Stimulated activated naive CD4-positive, alpha-beta T cell (primary cell): ENCODE measurements at places on chromosomes 5 and 9.
A peak's percentile ranks its signal among the peaks of the same experiment; 100 is the strongest.

GRCh38 chr5:112419164-112419985 lies at the start of gene EPB41L4A:
TSS of gene EPB41L4A (minus strand) at chr5:112419277. CDS start at chr5:112419039, 238 bp downstream.
- DNase-seq, result no peak

GRCh38 chr9:88814577-88814976 lies 176.7 kb upstream of the S1PR3 start:
- DNase-seq, result no peak

DNA sequence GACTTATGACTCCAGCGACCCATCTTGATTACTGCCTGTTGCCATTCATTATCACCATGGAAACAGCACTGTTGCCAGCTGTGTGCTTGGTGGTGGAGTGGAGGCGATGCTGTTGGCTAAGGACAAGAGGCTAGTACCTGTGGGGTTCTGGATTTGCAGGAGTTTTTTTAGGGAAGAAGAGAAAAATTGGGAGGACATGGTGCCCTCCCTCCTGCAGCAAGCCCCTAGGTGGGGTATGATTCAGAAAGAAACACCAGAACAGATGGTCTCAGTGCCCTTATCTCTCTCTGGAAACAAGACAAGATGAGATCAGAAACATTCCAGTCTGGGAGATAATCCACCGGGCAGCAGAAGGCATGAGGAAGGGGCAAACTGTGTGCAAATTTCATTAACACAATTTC lies 87.8 kb upstream of the TLR4 start:
- DNase-seq, result no peak

DNA sequence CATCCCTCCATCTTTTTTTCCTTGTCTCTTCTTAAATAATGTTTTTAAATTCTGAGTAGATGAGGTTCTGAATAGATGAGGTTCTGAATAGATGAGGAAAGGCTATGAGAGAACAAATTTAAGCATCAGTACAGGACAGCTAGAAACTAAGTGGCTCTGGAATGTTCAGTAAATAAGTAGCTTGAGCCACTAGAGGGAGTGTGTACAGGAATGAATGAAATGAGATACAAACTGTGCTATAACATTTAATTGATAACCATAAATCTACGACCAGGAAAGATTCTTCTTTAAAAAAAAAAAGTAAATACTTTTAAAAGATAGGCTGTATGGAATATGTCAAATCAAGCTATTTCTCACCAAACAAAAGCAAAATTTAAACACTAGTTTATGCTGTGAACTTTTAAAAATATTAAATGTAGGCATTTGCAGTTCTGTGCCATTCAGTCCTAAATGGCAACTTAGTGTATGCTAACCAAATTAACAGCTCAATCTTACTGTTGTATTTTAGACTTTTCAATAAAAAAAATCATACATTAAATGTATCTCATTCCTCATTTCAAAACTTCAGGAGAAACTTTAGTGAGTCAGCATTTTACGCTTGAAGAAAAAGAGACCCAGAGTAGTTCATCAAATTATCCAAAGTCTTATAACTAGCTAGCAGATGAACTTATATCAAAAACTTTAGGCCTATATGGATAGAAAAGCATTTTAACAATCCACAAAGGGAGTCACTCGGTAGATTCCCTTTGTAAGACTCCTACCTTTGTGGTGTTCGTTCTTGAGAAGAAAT lies 70.4 kb upstream of the SNX2 start:
- DNase-seq, result peak; percentile 4

DNA sequence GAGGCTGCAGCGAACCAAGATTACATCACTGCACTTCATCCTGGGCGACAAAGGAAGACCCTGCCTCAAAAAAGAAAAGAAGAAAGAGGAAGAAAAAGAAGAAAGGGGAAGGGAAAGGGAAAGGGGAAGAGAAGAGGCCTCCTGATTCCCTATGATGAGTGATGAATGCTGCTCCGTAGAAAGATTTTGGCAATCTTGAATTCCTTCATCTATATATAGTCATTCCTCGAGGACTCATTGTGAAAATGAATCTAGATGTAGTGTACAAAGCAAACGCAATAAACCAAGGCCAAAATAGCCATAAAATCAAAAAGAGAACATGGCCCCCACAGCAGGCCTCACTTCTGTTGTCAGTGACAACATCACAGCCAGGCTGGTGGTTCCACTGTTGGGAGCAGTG lies 218.0 kb downstream of the DCP2 start:
- no peak for DNase-seq

GRCh38 chr9:83109296-83109695 lies 46.4 kb upstream of the RASEF start:
- DNase-seq, result no peak

DNA sequence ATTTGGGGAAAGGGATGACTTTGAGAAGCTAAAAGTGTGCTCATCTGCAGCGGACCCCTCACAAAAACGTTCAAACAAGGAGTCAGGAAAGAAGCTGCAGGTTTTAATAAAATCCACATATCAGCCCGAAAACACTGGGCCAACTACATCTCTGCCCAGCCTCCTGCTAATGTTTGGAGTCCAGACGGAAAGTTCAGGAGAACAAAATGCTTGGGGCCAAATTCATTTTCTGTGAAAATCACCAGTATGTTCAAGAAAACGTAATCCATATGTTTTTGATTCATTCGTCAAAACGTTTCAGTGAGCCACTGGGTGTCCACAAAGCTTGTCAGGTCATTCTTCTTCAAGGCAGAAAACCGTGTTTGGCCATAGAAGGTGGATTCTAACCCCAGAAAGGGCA lies 87.5 kb upstream of the GAS1 start:
- DNase-seq, result no peak

DNA sequence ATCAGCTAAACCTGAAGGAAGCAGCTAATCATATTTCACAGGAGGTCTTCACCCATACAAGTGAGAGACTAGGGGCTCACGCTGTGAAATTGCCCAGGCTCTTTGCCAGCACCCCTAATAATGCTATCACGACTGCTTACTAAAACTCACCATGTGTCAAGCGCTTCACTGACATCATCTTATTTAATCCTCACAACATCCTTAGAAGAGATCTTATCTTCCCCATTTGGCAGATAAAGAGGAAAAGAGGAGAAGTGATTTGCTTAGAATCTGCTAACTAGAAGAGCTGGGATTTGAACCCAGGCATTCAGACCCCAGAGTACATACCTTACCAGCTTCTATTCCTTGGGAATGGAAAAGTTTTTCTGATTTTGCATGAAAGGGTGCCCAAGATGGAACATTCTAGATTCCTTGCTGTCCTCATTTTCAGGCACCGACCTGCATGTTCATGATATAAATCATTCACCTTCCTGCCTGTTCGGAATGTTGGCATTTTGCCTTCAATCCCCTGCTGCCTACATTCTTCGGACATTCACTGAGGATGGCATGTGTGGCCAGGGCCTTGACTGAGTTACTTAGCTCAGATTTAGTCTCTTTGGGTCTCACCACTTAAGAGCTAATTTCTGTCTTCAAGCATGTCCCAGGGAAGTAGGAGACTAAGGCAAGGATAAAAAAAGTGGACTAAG lies 88.1 kb downstream of the SH3TC2 start:
- no peak for DNase-seq

DNA sequence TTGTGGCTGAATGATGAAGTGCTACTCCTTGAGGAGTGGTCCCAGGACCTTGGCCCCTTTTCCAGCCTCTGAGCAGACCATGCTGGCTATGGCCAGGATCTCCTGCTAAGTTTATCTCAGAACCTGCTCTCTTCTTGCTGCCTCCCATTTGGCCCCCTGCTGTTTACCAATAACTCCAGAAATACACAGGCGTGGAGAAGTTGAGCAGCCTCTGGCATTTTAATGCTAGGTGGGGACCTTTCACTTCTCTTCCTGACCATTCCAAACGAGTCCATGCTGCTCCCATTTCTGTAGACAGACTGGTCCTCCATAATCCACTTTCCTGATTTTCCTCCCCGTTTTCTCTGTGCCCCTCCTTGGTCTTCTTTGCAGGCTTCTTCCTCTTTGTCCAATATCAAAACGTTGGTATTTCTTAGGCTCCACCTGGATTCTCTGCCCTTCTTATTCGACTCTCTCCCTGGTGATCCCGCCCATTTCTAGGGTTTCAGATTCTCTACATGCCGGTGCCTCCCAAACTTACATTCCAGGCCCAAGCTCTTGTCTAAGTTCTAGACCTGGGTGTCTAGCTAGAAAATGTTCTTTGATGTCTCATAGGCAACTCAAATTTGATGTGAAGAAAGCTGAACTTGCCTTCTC lies 33.4 kb upstream of the TNFAIP8 start:
- DNase-seq, result no peak

DNA sequence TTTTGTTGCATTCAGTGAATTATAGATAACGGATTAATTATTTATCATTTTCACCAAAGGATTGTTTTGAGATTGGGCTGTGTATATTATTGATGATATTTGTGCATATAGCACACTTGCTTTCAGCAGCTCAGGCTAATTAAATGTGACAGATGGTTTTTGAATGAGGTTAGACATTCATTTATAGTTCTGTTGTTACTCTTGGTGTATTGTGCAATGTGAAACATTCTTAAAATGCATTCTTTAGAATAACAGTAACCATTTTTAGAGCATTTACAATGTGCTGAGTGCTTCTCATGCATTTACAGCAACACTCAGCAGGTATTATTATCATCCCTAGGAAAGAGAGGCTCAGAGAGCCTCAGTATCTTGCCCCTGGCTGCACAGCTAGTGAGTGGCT lies 23.8 kb downstream of the NANS start:
- no peak for DNase-seq

DNA sequence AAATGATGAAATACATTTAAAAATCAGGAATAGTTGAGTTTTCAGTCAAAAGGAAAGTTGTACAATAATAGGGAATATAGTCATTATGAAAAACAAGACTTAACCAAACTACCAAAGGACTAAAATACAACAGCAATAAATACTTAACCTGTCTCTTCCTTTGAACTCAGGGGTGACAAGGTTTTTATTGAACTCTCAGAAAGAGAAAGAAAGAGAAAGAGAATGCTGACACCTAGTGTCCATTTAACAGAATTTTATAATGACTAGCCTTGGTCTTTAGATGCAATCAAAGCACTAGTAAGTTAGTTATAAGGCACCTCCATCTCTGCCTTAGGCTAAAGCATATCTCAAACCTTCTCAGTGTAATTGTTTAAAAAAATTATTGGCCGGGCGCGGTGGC lies 47.5 kb downstream of the UIMC1 start:
- DNase-seq, result peak; percentile 42

GRCh38 chr5:58114324-58114723 lies 345.6 kb downstream of the PLK2 start:
- DNase-seq, result no peak

- no peak for DNase-seq
These were observed 104.5 kb downstream of the NDFIP1 start for GRCh38 chr5:142213077-142213476.

DNA sequence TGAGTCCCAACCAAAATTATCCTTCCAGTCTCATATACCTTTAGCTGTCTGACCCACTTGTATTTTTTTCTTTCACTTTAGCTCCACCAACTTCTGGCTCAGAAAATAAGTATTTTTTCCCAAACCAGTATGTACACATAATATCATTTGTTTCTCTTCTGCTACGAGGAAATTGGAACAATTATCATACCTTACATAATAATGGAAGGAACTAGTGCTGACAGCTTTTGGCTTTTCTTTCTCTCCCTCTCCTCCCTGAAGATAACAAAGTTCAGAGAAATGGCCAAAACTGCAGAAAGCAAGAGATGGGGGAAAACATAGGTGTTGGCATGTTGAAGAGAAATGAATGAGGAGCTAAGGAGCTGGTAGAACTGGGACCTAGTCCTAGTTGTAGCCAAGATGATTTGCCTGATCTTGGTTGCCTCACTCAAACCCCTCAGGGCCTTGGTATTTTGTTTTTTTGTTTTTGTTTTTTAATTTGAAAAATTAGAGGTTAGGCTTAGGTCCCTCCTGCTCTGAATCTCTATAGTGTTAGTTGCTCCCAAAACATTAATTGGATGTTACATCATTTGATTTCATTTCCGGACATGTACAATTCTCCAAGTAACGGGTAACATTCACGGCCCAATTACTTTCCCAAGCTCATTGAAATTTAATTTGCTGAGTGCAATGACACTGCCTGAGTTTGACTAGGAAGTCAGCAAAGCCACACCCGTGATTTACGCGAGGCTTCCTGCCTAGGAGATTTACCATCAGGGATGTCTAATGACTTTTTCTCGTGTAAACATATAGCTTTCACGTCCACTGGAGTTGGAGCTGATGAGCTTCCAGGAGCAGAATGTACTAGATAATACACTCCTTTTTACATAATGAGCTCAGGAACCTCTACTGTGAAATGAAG lies 291.6 kb downstream of the TLE1 start:
- DNase-seq, result no peak

- no peak for DNase-seq
These were observed 200.5 kb upstream of the KLF9 start for GRCh38 chr9:70614786-70615463.

DNA sequence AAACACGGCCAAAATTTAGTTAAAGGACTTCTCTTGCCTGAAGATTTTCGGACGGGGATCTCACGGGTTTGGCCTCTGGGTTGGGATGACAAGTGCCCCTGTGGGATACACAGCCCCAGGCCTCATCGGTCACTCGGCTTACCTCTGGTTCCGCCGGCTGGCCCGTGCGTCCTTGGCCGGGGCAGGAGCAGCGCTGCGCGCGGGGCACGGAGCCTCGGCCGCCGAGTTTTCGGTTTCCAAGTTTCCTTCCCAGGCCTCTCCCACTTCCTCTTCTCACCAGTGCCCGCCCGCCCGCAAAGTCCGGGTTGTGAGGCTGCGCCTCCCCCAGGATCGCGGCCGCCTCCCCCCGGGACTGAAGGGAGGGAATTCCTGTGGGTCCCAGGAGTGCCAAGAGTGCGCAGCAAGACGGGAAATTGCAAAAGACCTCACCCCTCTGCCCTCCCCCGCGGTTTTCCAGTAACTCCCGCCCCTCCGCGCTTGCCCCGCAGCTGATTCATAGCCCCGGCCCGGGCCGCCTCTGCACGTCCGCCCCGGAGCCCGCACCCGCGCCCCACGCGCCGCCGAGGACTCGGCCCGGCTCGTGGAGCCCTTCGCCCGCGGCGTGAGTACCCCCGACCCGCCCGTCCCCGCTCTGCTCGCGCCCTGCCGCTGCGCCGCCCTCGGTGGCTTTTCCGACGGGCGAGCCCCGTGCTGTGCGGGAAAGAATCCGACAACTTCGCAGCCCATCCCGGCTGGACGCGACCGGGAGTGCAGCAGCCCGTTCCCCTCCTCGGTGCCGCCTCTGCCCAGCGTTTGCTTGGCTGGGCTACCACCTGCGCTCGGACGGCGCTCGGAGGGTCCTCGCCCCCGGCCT lies at the start of gene OSMR:
Gene OSMR (plus strand): TSS at position 487 of the 853 bp plus-strand sequence. CDS start 23,033 bp downstream, outside the sequence.
- no peak for DNase-seq

- peak; percentile 26 for DNase-seq
These were observed 65.1 kb upstream of the IQGAP2 start for GRCh38 chr5:76337953-76338451.

DNA sequence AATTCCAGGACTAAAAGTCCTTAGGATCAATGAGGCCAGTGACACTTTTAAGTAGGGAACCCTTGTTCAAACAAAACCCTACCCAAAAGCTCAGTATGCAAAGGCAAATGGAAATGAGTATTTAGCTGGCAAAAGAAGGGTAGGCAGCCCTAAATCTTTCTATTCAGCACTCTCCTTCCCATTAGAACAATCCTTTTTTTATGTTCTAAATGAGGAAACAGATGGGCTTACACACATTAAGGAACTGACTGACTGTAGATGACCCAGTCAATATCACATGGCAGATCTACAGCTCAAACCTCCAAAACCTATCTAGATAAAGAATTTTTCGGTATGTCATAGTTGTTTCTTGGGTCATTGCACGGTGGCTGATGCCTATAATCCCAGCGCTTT lies 7.2 kb downstream of the CSNK1A1 start:
- DNase-seq, result no peak
